ENCODE measurements at places on chromosomes 1 and 21.

- DNase-seq = no peak
Measured at GRCh38 chr1:187237542-187237941, 408.8 kb downstream of the PLA2G4A start.

DNA sequence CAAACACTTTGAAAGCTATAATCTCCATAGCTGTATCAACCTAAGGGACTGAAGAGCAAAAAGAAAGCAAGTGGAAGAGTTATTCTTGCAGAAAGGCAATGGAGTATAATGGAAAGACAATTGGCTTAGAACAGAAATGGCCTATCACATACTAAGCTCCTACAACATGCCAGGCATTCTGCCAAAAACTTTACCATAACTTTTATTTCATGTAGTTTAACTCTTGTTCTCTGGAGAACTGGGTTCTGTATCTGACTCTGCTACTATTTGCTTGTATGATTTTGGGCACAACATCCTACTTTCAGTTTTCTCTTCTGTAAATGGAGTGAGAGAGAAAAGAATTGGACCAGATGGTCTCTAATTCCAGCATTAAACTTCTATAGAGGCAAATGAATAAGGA is 449.1 kb downstream of the GPATCH2 start:
- no peak for DNase-seq

GRCh38 chr1:58157256-58157655 is 389.3 kb downstream of the OMA1 start:
- no peak for DNase-seq

GRCh38 chr21:15274701-15275485 is 210.1 kb upstream of the NRIP1 start:
- no peak for DNase-seq

Measured in NCI-H187 treated with DMSO at 0.1 percent for 48 hours (cell line).